Thyroid gland (tissue), 4 donors: ENCODE measurements at places on chromosomes 3 and 15. TPM values are rescaled to one million over a fixed set of nuclear protein-coding genes. Genes with fewer than 3 reads are reported as not detected.
A peak's percentile ranks its signal among the peaks of the same experiment; 100 is the strongest.

DNA sequence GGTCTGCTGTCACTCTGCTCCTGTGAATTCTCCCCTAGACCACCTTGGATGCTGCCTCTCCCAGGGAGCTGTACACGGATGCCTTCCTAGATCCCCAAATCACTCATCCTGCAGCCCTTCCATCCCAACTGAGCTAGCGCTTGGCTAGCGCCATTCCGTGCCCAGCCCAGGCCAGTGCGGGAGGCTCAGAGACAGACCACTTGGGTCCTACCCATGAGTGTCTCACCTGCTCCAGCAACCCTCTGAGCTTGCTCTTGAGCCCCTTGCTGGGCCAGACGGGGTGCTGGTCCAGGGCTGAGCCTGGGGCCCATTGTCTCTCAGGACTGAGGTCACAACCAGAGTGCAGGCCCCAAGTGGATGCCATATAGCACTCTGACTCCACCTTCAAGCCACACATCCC lies 17.7 kb downstream of the SH2D7 start:
- no peaks in the 10 kb centered on the region for H3K4me1 ChIP-seq
- no peaks in the 10 kb centered on the region for H3K27me3 ChIP-seq
- H3K4me3 ChIP-seq: no peak overlapping the region
- H3K27ac ChIP-seq: no peak overlapping the region

Gene SUSD5
- total RNA-seq: 3.0 TPM

GRCh38 chr3:181383760-181384159 lies 328.0 kb upstream of the SOX2 start:
- H3K27ac ChIP-seq: no peak overlapping the region
- no peak overlapping the region for H3K4me3 ChIP-seq
- no peaks in the 10 kb centered on the region for H3K36me3 ChIP-seq
- H3K27me3 ChIP-seq: no peaks in the 10 kb centered on the region
- no peak for DNase-seq

Gene UBXN7
- total RNA-seq: 21.4 TPM

GRCh38 chr15:54150255-54150654 lies 172.0 kb downstream of the UNC13C start:
- H3K27ac ChIP-seq: no peak overlapping the region
- no peaks in the 10 kb centered on the region for H3K4me1 ChIP-seq
- H3K4me3 ChIP-seq: no peak overlapping the region

DNA sequence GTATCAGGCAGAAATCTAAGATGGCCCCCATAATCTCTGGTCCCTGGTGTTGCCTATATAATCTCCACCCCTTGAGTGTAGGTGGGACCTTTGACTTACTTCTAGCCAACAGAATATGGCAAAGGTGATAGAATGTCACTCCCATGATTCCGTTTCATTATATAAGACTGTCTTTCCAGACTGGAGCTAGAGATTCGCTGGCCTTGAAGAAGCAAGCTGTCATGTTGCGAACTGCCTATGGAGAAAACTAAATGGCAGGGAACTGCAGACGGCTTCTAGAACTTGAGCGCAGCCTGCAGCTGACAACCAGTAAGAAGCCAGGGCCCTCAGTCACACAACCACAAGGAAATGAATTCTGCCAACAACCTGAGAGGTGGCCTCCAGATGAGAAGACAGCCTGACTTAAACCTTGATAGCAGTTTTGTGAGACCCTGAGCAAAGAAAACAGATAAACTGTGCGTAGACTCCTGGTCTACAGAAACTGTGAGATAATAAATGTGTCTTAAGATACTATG lies 2.2 kb upstream of the KPNA1 start:
- no peak for DNase-seq
- H3K4me3 ChIP-seq: no peak overlapping the region

Gene KLHL40
- not detected for total RNA-seq

GRCh38 chr15:98567951-98568350 lies 80.4 kb upstream of the IGF1R start:
- no peaks in the 10 kb centered on the region for H3K36me3 ChIP-seq
- no peak for DNase-seq
- no peak overlapping the region for H3K4me3 ChIP-seq
- H3K27me3 ChIP-seq: no peaks in the 10 kb centered on the region

GRCh38 chr15:54017959-54018358 lies 39.7 kb downstream of the UNC13C start:
- no peaks in the 10 kb centered on the region for H3K36me3 ChIP-seq
- no peak overlapping the region for H3K4me3 ChIP-seq
- no peaks in the 10 kb centered on the region for H3K27me3 ChIP-seq
- H3K27ac ChIP-seq: no peak overlapping the region
- DNase-seq: no peak

GRCh38 chr15:69555080-69555479 lies 102.5 kb downstream of the RPLP1 start:
- peaks cover 11% of the 10 kb centered on the region for H3K4me1 ChIP-seq
- H3K27ac ChIP-seq: no peak overlapping the region
- H3K4me3 ChIP-seq: no peak overlapping the region
- DNase-seq: no peak
- H3K36me3 ChIP-seq: no peaks in the 10 kb centered on the region
- H3K27me3 ChIP-seq: no peaks in the 10 kb centered on the region

DNA sequence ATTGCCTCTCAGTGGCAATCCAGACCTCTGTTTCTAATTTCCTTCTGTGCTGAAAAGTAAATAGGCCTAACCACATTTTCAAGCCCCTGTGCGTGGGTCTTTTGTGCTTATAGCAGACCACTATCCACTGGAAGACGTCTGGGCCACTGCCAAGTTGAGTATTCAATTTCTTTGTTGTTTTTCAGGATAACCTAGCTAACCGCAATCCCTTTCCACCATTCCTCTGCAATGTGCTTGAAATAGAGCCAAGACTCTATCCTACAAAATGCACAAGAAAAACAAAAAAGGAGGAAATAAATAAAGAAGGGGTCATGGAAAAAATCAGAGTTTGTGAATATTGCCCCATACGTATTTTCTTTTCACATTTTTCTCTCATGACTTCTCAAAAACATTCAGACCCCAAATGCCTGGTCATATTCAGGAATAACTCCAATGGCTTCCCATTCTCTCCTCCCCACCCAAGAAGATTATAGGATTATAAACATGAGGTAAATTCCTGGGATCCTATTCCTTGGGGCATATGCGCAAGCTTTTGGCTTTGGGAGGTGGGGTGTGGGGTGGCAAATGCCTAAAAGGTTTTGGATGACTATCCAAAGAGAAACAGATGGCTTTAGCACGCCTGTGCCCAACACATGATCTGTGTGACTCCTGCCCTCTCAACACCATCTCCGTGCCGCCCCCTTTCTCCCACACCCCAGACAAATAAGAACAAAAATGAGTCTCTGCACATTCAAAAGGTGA lies 217.9 kb upstream of the THBS1 start:
- no peak overlapping the region for H3K27ac ChIP-seq
- no peak overlapping the region for H3K4me3 ChIP-seq
- DNase-seq: no peak

DNA sequence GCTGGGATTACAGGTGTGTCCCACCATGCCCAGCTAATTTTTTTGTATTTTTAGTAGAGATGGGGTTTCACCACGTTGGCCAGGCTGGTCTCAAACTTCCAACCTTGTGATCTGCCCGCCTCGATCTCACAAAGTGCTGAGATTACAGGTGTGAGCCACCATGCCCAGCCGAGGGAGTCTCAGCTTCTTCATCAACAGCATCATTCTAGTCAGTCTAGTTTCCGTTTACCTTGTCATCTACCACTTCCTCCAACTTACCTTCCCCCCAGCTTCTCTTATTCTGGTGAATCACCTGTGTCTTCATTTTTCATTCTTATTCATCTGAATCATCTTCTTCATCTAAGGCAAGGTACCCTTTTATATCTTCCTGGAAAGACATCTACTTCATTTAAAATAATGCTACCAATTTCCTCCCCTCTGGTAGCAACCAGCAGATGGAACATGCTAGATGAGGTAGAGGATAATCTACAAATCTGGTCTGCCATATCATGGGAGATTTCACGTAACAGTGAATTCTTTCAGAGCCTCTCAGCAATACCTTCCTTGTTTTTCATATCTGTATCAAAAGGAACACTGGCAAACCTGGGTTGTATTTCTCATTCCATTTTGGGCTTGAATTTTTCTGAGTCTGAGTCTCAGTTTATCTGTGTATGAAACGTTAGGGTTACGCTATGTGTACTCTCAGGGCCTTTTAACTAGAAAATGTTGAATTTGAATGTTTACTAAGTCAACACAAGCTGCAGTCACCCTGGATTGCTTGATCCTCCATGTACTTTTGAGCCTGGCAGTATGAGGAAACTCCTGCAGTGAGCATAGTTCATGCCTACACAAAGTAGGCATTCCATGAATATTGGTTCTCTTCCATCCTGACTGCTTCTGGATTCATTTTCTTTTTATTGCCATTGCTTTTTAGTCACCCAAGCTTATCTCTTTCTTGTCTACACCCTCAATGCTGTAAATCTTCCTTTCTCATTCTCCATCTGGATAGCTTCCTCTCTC lies 16.8 kb downstream of the LPP start:
- no peaks in the 10 kb centered on the region for H3K36me3 ChIP-seq
- H3K4me3 ChIP-seq: no peak overlapping the region
- DNase-seq: no peak
- no peak overlapping the region for H3K27ac ChIP-seq

Gene GHSR
- total RNA-seq: not detected

GRCh38 chr15:62953496-62954045 lies 89.0 kb upstream of the TPM1 start:
- H3K27me3 ChIP-seq: no peaks in the 10 kb centered on the region
- no peak overlapping the region for H3K4me3 ChIP-seq
- H3K27ac ChIP-seq: no peak overlapping the region

DNA sequence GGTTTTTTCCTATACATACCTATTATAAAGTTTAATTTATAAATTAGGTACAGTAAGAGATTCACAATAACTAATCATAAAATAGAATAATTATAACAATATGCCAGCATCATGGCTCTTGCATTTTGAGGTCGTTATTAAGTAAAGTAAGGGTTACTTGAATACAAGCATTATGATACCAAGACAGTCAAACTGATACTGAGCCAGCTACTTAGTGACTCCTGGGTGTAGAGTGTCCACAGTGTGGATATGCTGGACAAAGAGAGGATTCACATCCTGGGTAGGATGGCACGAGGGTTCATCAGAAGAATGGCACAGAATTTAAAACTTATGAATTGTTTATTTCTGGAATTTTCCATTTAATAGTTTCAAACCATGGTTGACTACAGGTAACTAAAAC lies 157.2 kb upstream of the IL12A start:
- no peaks in the 10 kb centered on the region for H3K27me3 ChIP-seq
- DNase-seq: no peak
- H3K36me3 ChIP-seq: no peaks in the 10 kb centered on the region

DNA sequence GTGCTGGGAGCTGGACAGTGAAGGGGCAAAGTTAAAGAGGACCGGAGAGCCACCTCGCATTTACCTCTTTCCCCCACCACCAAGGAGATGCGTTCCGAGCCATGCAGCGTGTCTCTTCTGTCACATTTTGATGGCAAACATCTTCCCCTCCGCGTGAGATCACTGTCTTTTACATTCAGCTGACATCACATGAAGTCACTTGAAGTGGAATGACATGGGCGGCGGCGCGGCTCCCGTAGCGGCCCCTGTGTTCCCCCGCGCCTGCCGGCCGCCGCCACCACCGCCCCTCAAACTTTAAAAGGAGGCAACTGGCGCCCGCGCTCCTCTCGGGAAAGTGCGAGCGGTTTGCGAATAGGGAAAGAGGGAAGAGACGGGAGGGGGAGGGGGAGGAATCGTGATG lies at the start of gene FEZF2:
Gene FEZF2 (minus strand): TSS at position 336 of the 400 bp plus-strand sequence. CDS start 682 bp downstream, outside the sequence.
- H3K4me3 ChIP-seq: no peak within 1 kb of the TSS
- peaks cover 42% of the 10 kb centered on the region for H3K27me3 ChIP-seq
- no peak within 1 kb of the TSS for H3K27ac ChIP-seq
- no peak for DNase-seq
- H3K4me1 ChIP-seq: peaks cover 35% of the 10 kb centered on the region

Gene TFDP2
- total RNA-seq: 67.7 TPM

DNA sequence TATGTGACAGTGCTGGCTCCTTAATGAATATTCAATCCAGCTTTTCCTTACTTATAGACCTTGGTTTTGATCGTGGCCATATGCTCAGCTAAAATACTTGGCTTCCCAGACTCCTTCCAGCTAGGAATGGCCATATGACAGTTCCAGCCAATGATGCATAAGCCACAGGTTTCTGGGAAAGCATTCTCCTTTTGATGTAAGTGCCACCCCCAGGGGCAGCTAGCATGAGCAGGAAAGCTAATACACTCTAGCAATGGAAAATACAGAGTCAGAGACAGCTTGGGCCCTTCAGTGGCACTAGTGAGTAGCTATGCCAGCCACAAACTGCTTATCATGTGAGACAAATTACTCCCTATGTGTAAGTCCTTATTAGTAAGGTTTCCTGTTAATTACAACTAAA lies 26.7 kb downstream of the TBC1D2B start:
- H3K27me3 ChIP-seq: no peaks in the 10 kb centered on the region
- H3K4me1 ChIP-seq: peaks cover 88% of the 10 kb centered on the region
- no peak overlapping the region for H3K4me3 ChIP-seq
- no peak for DNase-seq
- H3K27ac ChIP-seq: peak overlapping the region; percentile 52

GRCh38 chr15:98677345-98678059 lies 29.2 kb downstream of the IGF1R start:
- no peak overlapping the region for H3K27ac ChIP-seq
- no peak for DNase-seq
- H3K36me3 ChIP-seq: no peaks in the 10 kb centered on the region
- peaks cover 40% of the 10 kb centered on the region for H3K4me1 ChIP-seq

GRCh38 chr15:101045835-101046691 lies 126.9 kb downstream of the LRRK1 start:
- DNase-seq: no peak
- no peak overlapping the region for H3K27ac ChIP-seq
- H3K27me3 ChIP-seq: no peaks in the 10 kb centered on the region
- H3K4me3 ChIP-seq: no peak overlapping the region

DNA sequence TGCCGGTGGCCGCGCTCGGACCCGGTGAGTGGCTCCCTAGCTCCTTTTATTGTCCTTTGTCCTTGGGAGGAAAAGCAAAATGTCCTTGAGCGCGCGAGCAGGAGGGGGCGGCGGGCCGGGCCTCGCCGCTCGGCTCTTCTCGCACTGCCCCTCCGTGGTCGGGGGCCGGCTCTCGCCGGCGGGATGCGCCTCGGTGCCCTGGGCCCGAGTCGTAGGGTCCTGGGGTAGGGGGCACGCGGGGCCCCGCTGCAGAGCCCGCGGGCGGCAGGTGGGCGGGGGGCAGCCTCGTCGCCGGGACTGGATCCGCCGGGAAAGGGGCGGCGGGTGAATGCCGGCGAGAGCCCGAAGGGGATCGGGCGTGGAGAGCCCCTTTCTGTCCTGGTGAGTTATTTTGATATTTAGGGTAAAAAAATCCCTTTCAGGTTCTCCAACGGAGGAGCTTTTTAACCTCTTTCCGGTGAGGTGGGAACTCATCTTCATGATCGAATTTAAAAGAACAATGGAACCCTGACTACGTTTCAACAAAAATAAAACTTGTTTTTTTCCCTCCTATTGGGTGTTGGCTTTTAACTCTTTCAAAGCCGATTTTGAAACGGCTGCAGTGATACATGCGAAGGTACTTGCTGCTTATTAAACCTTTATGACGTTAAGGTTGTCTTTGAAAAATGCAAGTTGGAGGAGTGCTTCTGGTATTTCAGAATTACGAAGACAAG lies 16.8 kb upstream of the CHD2 start:
- H3K27ac ChIP-seq: peak overlapping the region; percentile 100
- H3K4me1 ChIP-seq: peaks cover 56% of the 10 kb centered on the region
- no peak for DNase-seq
- peaks cover 3% of the 10 kb centered on the region for H3K36me3 ChIP-seq
